Stimulated activated CD4-positive, alpha-beta T cell treated with anti-CD3 and anti-CD28 coated beads, Interleukin-1b, Interleukin-23, amount 100 ng/mL, for 24 hours (primary cell): ENCODE measurements at places on chromosomes 3 and 15.

GRCh38 chr15:77507911-77508310, 87.2 kb downstream of the HMG20A start:
- DNase-seq = no peak

DNA sequence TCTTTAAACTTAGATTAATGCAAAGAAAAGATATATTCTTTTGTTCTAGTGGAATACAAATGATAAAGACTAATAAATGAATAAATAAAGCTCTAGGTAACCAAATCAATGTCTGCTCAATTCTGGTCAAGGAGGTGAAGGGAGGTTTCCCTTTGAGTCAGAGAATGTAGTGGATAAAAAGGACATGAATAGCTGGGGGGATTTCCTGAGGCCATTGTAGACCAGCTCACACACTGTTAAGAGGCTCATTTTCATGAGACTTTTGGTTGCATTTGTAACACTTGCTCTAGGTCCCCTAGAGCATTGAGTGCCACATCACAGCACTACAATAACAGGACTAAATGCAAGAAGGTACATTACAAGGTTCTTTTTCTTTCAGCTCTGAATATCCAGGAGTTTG, 170.7 kb downstream of the TIGIT start:
- no peak for DNase-seq

DNA sequence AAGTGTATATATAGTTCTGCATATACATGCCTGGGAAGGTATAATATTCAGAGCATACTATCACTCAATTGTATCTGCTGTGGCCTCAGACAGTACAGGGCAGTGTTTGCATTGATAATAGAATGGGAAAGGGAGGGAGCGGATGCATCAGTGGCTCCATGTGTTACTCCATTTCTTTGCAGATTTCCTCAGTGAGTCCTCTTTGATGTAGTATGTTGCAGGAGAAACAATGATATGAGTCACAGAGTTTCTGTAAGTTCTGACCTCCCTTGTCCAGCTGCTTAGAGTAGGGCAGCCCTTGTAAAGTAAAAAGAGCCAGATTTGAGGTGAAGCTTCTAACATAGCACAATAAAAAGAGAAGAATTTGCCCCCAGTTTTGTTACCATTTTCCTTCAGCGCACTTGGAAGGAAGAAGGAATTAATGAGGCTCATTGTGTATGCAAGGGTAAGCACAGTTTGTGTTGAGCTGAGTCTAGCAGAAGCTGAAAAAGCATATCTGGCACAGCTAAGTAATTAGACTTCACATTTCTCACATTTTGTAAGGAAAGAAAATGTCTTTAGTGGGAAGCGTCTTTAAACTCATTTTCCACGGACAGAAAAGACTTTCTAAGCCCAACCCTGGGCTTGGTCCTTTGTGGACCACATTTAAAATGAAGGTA, 555.8 kb upstream of the IL12A start:
- no peak for DNase-seq

DNA sequence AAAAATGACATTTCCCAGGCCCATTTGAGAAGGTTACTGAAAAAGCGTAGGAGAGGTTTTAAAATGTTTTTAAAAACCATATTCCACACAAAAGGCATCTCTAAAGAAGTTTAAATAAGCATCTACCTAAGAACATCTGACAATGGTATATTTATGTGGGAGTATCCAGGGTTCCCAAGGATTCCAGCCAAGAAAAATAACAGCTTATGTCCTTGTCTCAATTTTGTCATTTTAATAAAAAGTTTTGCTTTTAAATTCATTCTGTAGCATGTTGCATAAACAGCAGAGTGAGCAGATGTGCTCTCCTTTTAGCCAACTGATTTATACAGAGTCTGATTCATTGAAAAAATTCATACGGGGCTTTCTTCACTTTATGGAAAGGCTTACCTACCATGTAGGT, 129.9 kb downstream of the LRRC3B start:
- DNase-seq = no peak

DNA sequence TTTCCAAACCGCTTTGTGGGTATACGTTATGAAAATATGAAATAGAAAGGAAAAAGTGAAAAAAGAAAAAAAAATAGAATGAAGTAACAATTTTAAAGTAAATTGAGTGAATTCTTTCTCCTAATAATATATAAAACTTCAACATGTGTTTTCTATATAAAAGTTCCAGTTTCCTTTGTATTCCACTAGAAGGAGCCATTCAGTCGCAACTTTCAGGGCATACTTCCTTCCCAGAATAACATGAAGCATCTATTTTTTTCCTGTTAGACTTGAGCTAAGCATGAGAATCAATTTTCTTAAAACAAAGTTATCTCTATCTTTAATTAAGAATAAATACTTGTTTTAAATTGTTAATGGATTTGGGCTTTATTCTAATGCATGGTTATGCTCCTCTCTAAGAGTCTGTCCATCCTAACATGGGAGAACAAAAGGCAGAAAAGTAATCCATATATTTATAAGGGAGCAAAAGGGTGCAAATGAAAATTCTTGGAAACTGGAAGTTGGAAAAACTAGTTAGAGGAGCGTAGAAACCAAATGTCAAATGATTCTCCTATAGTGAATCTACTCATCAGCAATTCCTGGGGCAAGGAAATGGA, 16.0 kb upstream of the VGLL3 start:
- DNase-seq = no peak

- peak; percentile 41 for DNase-seq
Observed at GRCh38 chr15:74322558-74323180, 44.8 kb downstream of the CYP11A1 start.

DNA sequence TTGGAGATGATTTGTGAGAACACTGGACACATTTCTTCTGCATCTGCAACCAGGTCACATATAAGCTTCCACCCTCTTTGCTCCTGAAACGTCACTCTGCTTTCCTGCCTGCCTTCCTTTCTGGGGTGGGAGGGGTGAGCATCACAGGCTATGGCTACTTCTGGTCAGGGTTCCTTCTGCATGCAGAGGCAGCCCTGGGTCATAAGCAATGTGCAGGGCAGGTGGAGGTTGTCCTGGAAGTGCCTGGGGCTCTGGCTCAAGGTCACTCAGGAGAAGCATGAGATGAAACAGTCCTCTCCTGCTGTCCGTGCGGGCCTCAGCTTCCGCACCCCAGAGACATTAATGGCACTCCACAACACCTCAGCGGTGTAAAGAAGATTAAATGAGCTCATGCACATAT, 15.1 kb downstream of the SLC6A20 start:
- no peak for DNase-seq

GRCh38 chr15:29635513-29636098, 186.7 kb downstream of the TJP1 start:
- DNase-seq = no peak

DNA sequence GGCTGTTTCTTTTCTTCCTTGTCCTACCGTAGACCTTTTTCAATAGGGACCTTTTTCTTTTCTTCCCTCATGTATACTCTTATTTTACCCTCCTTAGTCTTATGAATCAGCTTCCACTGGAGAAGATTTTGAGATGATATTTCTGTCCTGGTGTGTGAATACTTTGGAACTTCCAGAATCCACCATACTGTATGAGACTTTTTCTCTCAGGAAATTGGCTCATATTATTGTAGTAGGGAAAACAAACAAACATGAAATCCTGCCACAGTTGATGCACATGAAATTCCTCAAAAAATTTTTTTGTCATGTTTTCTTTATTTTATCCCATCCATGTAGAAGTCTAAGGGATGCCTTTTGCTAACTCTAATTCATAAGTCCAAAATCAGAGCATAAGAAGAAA, 289.3 kb upstream of the PLSCR5 start:
- DNase-seq = no peak

DNA sequence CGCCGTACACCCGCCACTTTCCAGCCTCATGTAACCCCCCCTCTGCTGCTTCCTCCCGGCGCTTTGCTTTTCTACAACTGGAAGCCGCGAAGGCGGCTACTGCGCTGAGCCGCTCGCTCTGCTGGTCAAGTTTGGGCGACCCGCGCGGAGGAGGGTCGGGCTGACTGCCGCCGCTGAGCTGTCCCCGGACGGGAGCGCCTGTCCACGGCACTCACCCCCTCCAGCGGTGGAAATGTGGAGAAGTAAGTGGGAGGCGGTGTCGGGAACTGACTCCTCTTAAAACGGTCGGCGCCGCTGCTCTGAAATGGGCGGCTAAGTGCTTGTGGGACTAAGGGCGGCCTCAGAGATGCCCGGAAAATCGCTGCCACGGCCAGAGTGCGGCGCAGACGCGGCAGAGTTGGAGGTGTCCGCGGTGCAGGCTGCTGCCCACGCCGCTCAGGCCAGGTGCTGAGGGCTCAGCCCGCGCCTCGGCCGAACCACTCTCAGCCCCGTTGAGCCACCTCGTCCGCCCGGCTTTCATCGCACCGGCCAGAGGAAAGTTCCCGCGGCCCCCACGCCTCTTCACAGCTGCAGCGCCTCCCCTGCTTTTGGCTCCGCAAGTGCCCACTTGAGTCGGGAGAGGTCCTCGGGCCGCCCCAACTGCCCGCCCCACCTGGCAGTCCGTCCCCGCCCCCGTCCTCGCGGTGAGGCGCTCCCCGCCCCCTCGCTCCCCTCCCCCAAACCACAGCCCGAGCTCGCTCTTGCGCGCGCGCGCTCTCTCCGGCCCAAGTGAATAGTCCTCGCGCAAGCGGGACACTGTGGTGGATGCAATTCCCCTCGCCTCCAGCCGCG, at the start of gene EPHA6:
EPHA6 (plus strand) TSS at position 775 of the 831 bp plus-strand sequence.
- DNase-seq = no peak

GRCh38 chr3:38643090-38643489, 6.4 kb downstream of the SCN5A start:
- DNase-seq = no peak

DNA sequence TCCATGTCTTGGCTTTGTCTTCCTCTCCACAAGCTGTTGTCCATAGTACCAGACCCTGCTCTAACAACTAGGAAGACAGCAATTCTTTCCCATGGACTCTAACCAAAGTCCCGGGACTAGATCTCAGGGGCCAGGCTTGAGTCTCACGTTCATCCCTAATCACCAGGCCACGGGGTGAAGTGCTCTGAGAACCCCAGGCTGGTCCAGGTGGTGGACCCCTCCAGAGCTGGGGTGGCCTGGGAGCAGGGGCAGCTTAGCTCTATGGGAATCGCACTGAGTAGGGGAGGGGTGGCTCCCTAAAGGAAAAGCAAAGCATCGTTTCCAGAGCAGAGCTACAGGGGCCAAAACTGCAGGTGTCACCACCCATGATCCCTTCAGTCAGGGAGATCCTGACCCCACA, 150.9 kb downstream of the TPRA1 start:
- no peak for DNase-seq

DNA sequence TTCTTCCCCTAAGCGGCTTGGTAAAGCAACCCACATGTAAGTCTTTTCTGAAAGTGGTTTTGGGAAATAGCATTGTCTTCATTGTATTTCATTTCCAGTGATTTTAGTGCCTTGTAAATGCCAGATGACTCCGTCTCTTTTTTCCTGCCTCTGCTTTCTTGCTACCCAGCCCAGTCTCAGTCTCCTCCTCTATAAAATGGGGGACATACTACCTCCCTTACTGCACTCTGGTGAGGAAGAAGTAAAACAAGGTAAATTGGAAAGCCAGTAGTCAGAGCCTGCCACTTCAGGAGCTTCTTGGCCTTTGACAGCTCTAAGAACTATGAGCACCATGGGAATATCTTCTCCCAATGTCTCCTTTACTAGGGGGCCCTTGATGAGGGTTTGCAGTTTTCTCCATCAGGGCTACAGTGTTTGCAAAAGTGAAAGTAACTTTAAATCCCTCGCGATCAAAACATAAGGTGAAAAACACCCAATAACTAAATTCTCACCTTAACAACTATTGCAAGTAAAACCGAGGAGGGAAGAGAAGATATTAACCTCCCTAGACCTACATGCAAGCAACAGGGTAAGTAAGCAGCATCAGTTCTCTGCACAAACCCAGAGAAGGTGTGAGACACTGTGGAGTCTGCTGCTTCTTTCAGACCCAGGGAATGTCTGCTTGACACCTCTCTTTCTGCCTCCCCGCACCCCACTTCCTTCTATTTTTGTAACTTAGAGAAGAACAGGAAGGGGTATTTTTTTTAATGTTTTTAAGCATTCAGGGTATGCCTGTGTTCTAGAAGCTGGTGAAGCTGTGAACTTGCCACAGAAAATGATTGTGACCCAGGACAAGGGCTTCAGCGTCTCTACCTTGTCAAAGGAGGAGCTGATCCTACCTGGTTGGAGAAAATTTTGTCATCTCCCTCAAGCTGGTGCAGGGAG, 159.1 kb upstream of the EOMES start:
- DNase-seq = no peak

DNA sequence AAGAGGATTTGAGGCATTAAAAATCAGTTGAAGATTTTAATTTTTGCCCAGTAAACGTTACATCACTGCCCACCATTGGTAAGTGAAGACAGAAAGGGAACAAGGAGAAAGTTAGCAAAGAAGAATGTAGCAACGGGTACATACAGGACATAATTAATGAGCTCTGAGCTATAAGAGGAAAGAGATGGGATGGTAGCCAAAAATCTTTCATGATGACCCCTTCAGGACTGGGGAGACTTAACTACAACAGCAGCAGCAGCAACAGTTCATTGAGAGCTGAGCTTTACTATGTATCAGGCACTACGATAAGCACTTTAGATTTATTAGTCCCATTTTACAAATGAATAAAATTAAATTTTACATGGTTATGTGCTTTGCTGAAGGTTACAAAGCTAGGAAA, 18.4 kb downstream of the EMC4 start:
- DNase-seq = no peak

GRCh38 chr3:14156843-14157561, 21.4 kb downstream of the XPC start:
- DNase-seq = no peak

GRCh38 chr15:32898414-32898813, 180.6 kb downstream of the GREM1 start:
- no peak for DNase-seq

DNA sequence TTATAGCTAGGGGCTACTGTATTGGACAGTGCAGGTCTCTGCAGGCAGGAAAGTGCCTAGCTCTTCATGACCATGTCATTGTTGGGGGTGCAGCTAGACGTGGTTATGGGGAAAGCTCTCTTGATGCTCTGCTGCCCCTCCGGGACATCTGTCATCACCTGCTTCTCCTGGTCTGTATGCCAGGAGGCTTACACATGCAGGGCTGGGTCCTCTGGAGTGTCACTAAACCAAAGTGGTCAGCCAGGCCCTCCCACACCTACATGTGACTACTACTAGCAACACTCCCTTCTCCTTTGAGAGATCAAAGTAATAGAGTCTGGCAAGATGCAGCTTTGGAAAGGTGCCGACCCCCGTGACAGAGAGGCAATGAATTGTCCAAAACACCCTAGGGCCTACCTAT, 98.5 kb downstream of the SST start:
- DNase-seq = no peak

GRCh38 chr3:186784820-186785494, 1.6 kb downstream of the EIF4A2 start:
- DNase-seq = no peak
